ENCODE measurements at places on chromosomes 4 and X.

GRCh38 chr4:145182222-145182621, 1.8 kb upstream of the OTUD4 start:
- no peak for DNase-seq

DNA sequence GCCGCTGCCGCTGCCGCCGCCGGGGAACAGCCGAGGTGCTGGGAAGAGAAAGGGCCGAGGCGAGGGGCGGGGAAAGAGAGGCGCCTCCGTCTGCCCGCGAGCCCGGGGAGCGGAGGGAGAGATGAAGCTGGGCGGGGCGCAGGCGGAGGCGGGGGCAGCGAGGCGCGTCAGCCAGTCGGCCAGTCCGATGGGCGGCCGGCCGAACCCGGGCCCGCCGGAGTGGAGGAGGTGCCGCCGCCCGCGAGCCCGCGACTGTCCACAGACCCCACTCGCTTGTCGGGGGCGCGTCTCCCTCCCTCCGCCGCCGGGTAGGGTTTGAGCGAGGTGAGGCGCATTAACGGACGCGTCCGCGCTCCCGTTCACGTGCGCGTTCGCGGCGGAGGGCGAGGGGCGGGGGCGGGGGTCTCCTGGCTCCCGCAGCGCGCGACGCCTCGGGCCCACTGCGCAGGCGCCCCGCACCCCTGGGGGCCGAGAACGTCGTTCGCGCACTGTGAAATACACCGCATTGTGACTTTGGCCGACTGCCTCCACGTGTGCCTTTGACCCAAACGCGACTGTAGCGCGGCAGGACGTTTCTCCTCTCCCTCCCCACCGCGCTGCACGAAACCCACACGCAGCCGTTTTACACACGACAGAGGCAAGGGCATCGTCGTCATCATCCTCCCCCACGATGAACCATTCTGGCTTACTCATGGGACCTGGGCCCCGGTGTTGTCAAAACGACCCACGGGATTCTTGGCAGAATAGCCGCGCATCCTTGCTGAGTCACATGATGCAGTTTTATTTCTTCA, at the start of gene NUDT11:
Gene NUDT11, minus strand, starts transcription at position 92 of the 791 bp plus-strand sequence. CDS start 148 bp downstream, outside the sequence.
- no peak for DNase-seq

- DNase-seq, result no peak
These were observed 133.4 kb upstream of the NAP1L5 start for GRCh38 chr4:88831031-88831430.

GRCh38 chrX:46257451-46257879, 287.8 kb downstream of the ZNF674 start:
- no peak for DNase-seq

DNA sequence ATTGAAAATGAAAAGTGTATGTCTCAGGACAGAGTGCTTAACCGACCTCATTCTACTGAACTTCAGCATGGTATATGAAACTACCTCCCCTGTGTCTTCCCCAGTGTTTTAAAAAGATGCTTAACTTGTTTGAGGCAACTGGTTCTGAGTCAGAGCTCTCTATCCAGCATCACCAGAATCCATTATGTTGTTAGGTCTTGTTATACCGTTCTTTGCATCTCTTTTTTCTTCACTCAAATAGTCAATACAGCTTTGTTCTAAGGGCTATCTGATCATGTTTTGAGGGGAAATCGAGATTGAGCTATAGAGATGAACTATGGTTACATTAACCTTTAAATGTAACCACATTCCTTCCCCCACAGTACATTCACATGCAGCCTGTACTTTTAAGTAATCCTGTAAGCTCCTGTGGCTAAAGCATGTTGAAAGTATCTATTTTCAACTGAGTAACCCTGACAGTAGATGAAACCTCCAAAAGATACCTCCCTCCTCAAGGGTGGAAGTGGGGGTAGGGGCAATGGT, 514.4 kb downstream of the RPA4 start:
- DNase-seq, result no peak

DNA sequence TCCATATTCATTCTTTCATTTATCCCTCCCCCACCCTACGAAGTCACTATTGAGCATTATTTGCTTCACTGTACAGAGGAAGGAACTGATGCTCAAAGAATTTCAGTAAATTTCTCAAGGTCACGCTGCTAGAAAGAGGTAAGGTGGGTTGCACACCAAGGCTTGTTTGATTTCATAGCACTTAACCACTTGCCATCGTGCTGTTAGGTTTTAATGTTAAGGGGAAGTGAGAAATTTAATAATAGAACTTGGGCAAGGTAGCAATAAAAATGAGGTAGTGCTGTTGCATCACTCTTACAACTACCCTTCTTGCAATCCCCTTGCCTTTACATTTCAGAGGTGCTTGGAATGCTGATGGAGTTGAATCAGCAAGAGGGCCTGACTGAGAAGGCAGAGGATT, 343.1 kb downstream of the MID1IP1 start:
- DNase-seq, result no peak

DNA sequence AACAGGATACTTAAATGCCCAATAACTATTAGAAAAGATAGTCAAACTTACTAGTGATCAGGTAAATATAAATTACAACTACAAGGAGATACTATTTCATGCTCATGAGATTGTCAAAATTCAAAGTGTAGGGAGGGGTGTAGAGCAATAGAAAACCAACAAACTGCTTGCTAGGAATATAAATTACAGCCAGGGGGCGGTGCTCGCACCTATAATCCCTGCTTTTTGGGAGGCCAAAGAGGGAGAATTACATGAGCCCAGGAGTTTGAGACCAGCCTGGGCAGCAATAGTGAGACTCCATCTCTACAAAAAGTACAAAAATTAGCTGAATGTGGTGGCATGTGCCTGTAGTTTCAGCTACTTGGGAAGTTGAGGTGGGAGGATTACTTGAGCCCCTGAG, 556.5 kb upstream of the NR3C2 start:
- DNase-seq, result no peak

DNA sequence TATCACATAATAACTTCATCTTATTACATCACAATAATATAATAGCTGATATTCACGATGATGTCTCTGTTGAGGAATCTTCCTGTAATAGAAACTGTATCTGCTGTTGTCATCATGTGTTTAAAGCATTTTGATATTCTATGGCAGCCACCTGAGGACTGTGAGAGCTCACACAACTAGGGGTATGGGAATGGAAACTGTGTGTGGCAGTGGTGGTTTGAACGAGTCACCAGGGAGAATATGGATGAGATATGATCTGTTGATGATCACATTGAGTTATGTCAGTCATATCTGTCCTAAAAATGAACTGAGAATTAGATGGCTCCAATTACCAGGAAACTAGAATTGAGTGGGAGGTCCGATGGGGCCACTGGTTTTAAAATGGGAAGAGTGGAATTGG, 169.6 kb downstream of the MID1IP1 start:
- DNase-seq, result no peak

All from ascending aorta (tissue), 2 donors.